NCI-H1092 (cell line): ENCODE measurements at places on chromosomes 16 and 17.

- no peak for DNase-seq
Observed at GRCh38 chr16:70522216-70523075, 908 bp downstream of the COG4 start.

GRCh38 chr17:35660902-35661301 lies 70.5 kb upstream of the RASL10B start:
- DNase-seq = no peak

GRCh38 chr16:49854188-49854795 lies 1.6 kb downstream of the ZNF423 start:
- no peak for DNase-seq

DNA sequence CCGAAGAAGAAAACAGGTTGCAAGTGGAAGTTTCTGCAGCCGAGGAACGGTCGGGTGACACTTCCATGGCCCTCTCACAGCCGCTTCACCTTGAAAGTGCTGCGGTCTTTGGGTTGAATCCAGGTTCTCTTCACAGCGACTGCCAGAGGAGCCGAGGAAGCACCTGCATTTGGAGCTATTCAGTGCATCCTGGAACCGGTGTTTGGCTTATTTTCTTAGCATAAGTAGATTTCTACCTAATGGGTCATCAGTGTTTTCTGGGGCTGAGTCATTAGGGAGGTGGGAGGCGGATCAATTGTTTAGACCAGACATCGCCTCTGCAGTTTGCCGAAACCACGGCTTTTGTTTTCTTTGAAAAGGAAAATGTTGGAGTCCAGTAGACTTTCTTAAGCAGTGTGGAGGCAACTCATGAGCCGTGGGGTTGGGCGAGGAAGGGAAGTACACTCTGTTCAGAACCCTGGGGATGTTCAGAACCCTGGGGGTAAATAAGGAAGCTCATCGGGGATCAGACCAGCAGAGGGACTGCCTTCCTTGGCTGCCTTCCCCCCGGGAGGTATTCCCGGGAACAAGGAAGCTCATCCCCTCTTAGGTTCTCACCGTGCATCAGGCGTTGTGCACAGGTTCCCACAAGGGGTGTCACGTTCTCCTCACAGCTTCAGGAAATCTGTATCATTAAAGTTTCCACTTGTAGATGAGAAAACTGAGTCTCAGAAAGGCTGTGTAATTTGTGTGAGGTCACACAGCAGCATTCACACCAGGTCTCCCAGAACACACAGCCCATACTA lies 361.5 kb downstream of the SNX29 start:
- no peak for DNase-seq

- DNase-seq = no peak
Observed at GRCh38 chr16:77386831-77387814, 47.7 kb downstream of the ADAMTS18 start.

GRCh38 chr17:31524926-31525800 lies 133.7 kb downstream of the RAB11FIP4 start:
- peak; percentile 48 for DNase-seq

DNA sequence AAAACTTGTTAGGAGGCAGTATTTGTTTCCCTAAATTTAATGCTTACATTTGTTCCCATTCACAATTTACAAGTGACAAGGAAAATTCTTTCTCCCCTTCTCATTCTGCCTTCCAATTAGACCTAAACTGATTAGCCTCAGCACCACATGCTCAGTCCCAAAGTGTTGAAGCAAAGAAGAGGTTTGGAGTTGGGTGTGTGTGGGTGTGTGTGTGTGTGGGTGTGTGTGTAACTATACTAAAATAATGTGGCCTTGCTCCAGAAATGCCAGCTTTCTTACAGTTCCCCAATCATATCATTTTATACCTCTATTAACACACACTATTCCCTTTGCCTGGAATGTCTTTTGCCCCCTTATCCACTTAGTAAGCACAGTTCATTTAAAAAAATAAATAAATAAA lies 6.9 kb upstream of the UTP6 start:
- DNase-seq = no peak
